CD4-positive, alpha-beta T cell treated with Interleukin-6 at 100 ng/mL for 8 hours (primary cell): ENCODE measurements at places on chromosomes 16 and 17.

GRCh38 chr17:50935221-50935995 lies 69.3 kb upstream of the TOB1 start:
- DNase-seq, result no peak

GRCh38 chr17:9806699-9807098 lies 15.2 kb downstream of the GSG1L2 start:
- DNase-seq, result no peak

- DNase-seq, result no peak
Observed at GRCh38 chr16:71880176-71880575, 3.8 kb downstream of the ZNF821 start.

DNA sequence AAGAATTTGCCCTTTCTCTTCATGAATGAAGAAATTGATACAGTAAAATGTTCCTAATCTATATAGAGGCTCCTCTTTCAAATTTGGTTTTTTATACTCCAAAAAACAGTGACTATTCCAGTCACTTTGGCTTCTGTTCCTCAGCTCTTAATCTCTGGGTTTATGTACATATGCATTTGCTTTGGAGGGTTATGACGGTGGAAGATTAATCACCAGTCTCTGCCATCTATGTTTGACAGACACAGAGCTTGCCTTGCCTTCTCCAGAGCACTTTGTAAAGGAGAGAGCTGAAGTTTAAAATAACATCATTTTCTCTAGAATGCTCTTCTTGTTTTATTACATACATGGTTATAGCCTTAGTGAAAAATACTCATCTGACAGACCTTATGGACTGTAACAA lies 99.3 kb downstream of the NLK start:
- DNase-seq, result no peak

DNA sequence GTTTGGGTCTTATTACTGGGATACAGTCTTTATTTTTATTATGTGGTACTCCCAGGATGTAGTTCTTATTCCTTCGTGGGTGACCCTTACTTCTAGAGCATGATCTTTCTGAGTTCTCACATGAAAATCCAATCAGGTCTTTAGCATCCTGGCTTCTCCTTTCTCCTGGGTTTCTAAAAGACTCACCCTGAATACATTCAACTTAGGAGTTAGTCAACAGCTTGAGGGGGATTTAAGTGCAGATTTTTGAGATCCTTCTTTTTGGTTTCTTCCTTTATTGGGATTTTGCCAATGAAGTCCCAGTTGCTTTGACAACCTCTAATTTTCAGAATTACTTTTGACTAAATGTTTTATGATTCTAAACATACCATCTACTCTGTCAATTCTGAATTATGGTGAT lies 68.2 kb downstream of the SIAH1 start:
- no peak for DNase-seq

DNA sequence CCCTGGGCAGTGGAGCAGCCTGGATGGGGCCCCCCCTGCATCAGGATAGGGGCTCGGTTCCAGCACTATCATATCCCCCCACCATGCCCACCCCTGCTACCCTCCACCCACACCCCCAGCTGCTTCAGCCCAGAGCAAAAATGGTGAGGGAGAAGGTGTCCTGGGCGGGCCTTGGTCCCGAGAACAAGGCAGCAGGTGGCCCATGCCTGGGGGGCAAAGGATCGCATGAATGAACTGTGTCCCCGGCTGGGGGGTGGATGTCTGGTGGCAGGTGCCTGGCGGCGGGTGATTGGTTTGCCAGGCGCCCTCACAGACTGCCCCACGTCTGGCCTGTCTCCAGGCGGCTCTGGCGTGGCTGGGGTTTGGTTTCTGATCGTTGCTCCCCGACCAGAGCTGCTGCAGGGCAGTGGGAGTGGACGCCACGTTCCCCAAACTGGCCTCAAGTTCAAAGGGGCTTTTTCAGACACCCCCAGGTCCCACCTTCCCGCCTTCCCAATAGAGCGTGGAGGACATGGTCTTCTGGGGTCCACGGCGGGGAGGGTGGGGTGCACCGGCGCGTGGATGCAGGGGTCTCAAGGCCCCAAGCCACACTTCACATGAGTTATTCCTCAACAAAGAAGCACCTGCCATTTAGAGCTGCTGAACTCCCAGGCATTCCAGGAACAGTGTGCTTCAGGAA lies 12.6 kb downstream of the UTS2R start:
- DNase-seq, result no peak

DNA sequence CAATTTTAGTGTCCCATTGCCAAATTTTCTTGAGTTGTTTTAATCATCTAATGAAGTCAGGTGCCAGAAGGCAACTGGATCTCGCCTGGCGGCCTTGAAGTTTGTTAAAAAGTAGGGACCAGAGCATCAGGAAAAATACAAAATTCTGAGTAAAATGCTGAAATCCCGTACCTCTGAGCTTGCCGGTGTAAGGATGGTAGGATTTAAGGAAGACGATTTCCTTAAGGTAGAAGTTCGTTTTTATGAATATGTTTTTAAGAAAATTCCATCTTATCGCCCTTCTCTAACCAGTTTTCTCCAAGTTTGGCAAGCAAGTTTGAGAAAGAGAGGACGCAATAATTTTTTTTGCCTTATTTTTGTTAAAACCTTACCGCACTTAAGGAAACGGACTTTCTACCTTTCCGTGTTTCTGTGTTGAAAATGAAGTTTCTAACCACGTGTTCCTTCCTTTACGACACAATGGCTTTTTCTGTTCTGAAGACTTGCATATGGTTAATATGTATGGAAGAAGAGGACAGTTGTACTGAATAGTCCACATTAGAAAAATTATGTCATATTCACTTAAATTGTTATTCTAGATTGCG lies 748 bp downstream of the ATF7IP2 start:
- no peak for DNase-seq
